ENCODE measurements at places on chromosomes 7 and 10.

DNA sequence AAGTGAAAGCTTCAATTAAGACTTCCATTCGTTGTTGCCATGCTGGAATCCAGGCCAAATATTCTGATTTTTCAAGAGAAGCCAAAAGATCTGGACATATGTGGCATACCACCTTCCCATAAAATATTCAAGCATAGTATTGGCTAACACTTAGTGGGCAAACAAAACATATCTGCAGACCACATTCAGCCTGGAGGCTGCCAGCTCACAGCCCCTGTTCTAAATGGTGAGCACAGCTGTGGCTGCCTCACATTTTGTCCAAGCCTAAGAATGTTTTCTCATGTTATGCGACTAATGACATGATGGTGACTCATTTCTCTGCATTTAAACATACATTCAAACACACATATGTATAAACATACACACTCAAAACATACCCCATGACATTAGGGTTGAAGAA is 10.6 kb upstream of the CALU start:
- DNase-seq, result no peak

- no peak for DNase-seq
Observed at GRCh38 chr7:35992436-35992835, 160.6 kb upstream of the EEPD1 start.

- DNase-seq, result no peak
Observed at GRCh38 chr7:16492513-16493062, 27.1 kb upstream of the SOSTDC1 start.

DNA sequence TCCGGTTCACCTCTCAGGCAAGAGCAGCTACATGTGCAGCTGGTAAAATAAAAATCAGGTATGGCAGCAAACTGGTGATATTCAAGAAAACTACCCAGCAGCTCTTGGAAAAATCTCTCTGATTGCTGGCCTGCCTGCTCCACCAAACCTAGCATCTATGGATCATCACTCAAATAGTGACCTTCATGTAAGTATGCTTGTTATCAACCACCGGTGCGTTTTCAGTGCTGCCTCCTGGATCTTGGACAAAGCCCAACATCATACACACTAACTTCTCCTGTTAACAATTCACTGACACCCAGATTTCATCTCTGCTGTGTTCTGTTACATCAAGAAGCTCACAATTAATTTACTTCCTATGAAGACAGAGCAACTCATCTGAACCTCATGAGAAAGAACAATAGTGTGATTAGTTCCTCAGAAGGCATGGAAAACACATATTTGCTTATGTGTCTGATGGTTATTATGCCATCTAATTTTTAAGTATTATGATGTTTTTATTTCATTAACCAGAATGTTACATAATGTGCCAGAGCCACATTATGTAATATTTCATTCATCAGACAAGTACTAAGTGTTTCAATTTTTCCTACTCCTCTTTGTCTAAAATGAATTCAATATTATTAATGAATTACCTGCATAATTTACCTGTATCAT is 8.8 kb downstream of the CDK6 start:
- DNase-seq, result no peak

- DNase-seq, result no peak
Observed at GRCh38 chr10:127210936-127211466, 14.6 kb upstream of the INSYN2A start.

DNA sequence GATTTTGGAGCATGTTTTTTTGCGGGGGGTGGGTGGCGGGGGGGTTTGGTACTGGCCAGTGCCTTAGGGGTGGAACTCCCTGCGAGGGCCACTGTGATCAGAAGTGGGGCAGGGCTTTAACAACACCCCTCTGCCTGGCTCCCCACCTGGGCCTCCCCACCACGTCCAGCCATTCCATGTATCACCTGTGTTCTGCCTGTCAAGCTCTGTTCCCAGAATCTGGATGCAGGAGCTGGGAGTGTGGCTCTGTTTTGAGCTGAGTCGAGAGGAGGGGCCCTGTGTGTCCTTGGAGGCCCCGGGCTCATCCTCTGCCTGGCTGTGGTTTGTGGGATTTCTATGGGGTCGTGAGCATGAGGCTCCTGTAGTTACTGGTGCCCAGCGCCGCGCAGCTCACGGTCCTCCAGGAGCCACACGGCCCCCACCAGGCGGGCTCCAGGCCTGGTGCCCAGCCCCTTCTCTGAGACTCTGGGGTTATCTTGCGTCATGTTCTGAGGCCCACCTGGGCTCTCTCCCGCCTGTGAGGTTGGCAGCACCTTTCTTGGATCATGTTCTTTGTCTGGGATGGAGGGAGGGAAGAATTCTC is 29.6 kb downstream of the PFKFB3 start:
- DNase-seq, result no peak

- no peak for DNase-seq
Observed at GRCh38 chr10:104622598-104623209, 18.4 kb upstream of the SORCS3 start.

- no peak for DNase-seq
Observed at GRCh38 chr7:94042381-94042780, 38.2 kb upstream of the BET1 start.

GRCh38 chr10:52955337-52955736 is 182.8 kb upstream of the MBL2 start:
- no peak for DNase-seq

- no peak for DNase-seq
Observed at GRCh38 chr7:5607951-5608656, 173.4 kb downstream of the RNF216 start.

GRCh38 chr10:132294561-132295318 is 13.0 kb downstream of the STK32C start:
- no peak for DNase-seq

DNA sequence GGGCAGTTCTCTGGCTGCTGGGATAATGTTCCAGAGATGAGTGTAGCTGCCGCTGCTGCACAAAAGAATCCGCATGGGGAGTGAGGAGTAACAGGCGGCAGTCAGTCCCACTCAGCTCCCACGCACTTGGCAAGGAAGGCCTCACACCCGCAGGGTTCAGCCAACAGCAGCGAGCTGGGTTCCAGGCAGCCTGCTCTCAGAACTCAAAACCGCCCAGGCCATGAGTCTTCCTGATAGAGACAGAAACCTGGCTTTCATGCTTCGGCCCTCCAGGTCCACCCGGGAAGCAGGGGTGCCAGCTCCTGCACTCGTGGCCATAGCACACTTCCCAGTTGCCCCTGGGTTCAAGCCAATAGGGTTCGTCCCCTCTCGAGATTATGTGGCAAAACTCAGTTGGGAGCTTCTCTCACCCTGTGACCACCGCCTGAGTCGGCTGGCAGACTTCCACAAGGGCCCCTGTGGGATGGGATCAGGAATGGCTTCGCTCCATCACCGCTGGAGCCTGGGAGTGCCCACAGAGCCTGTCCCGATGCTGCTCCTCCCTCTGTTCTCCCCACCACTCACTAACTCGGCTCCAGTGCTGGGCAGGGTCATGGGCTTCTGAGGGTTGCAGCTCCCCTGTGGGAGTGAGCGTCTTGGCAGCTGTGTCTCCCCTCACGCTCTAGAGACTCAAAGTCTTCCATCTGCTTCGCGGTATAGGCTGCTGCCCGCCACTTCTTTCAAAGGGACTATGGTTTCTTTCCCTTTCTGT is 20.6 kb downstream of the CLRN3 start:
- no peak for DNase-seq

DNA sequence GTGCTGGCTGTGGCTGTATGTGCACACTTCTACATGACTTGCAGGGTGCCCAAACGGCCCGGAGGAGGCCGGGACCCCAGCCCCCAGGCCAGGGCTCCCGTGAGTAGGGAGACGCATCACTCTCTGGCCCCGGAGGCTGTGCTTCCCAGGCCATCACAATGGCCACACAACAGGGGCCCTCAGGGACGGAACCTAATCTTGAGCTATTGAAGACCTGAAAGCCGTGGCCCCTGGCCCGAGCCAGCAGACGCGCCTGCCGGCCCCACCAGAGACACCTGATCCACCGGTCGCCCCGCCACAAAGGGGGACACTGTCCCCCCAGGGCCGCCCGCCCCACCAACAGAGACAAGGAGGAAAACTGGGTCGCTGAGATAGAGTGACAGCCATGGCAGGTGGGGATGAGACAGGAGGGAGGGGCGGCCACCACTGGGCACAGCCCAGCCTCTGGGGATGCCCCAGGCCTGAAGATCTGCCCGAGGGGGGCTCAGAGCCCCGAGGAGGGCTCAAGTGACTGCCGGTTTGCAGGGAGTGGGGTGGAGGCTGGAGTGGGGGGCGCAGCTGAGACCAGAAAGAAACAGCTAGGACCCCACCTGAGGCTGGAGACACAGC is 10.2 kb upstream of the LFNG start:
- DNase-seq, result no peak

DNA sequence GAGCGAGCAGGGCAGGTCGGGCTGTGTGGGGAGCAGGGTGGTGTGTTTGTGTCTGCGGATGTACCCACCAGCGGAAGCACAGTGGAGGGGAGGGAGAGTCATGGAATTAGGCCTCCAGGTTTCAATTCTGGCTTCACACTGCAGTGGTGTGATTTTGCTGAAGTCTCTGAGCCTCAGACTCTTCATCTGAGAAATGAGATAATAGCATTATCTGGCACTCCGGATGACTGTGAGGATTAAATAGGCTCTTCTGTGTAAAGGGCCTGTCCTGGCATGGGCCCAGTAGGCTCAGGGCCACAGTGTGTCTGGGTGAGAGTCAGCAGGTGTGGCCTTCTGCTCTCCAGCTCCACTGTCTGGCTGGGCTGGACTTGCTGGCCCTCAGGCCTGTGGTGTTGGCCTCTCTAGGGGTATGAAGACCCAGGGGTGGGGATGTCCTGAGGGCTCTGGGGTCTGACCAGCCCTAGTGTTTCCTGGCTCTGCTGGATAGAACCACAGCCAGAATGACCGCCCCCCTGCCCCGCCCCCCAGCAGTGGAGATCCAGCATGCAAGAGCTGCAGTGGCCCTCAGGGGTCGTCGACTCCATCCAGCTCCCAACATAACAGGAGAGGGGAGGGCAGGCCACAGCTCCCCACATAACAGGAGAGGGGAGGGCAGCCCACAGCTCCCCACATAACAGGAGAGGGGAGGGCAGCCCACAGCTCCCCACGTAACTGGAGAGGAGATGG is 178.6 kb downstream of the RPS24 start:
- no peak for DNase-seq

DNA sequence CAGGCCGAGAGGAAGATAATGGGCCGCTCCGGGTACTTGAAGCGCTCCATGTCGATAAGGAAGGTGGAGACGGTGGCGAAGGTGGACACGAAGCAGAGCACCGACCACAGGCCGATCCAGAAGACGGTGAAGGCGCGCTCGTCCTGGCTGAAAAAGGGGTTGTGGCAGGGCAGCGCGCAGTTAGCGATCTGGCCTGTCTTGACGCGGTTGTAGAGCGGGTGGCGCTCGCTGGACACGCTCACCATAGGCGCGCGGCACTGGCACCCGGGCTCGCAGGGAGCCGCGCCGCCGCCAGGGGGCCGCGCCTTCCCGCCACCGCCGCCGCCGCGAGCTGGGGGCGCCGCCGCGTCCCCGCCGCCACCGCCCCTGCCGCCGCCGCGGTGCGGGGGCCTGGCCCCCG is 1.6 kb downstream of the FZD8 start:
- DNase-seq, result no peak

GRCh38 chr7:25329815-25330214 is 101.5 kb upstream of the NPVF start:
- no peak for DNase-seq

DNA sequence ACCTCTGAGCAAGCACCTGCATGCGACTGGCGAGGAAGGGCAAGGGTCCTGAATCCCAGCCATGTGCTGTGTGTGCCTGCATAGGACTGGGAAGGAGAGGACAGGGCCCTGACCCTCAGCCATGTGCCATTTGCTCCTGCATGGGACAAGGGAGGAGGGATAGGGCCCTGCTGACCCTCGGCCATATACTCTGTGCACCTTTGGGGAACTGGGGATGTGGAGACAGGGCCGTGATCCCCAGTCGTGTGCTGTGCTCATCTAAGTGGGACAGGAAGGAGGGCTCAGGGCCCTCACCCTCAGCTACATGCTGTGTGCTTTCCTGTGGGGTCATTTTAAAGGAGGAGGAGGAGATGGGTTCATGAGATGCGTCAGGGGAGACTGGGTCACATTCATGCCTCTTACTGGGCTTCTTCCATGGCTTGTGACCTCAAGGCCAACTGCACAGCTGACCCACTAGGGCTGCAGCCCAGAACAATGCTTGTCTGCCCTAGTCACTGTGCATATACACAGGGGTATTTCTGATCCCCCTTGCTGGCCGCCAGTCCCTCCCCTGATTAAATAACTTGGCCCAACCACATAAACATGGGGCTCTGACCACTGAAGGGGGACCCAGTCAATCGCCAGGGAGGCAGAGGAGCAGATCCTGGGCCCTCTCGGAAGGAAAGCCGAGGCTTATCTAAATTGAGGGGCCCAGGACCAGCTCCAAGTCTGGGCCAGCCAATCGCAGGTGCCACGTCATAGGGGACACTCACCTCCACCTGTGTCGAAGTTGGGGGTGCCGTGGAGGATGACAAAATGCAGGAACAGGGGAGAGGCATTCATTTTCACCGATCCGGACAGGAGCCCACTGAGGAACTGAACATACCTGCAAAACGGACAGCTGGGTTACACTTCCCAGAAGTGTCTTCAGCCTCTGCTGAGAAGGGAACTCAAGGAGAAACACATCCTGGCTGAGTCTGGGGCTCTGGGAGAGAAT is 167.3 kb downstream of the TNS3 start:
- no peak for DNase-seq

Measured in hematopoietic multipotent progenitor cell treated with erythropoietin and hydrocortisone succinate and interleukin-3 and kit ligand, for 17 days (in vitro differentiated cells).